Urinary bladder (tissue), 4 donors: ENCODE measurements at places on chromosomes 12 and 14. TPM values are rescaled to one million over a fixed set of nuclear protein-coding genes. Genes with fewer than 3 reads are reported as not detected.

Gene ASPG
- 2.7 TPM for polyA plus RNA-seq

- no peak for DNase-seq
Measured at GRCh38 chr12:42129595-42130204, 15.0 kb downstream of the GXYLT1 start.

- DNase-seq, result no peak
Measured at GRCh38 chr14:36426836-36427235, 93.2 kb downstream of the NKX2-1 start.

DNA sequence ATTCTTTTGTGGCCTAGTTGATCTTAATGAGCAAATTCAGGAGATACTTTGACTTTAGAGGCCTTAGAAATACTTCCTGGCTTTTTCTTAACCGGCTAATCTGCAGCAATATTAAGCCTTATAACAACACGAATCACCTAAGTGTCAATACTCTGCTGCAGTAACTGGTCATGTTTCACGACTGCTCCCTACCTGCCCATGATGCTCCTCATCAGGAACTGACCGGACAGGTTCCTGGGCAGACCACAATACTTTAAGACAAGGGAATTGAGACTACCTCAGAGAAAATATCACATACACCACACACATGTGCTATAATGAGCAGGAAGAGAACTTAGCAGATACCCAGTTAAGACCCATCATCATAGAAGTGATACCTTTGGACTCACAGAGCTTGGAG, 211.9 kb upstream of the BMP4 start:
- no peak for DNase-seq

GRCh38 chr12:107903341-107904061, 129.0 kb downstream of the ASCL4 start:
- DNase-seq, result no peak

DNA sequence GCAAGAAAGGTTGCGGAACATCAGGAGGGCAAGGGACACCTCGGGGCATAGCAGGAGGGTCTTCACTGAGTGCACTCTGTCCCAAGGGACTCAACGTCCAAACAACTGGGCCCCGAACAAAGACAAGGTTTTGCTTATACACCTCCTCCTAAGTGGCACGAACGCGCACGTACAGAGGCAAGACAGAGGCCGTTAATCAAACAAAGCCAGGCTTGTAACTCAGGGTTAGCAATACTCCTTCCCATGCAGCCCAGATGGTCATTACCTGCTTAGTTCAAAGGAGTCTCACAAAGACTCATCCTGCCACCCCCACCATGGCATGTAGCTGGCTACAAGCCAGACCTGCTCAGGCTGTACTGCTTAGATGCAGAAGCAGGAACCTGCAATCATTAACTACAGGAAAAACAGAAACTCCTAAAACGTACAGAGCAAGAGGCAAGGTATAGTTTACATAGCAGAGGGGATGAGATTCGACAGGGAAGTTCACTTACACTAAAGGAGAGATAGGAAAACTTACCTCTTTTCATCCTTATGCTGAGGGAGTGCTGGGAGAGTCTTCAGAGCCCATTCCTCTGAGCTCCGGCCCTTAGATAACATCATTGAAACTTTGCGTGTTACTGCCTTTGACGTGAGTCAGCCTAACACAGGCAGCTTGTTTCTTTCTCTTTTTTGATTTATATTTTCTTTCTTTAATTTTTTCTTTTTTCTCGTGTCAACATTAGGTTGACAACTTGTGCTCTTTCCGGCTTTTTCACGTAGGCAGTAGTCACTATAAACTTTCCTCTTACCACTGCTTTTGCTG, 1319.1 kb downstream of the TMEM121 start:
- no peak for DNase-seq

DNA sequence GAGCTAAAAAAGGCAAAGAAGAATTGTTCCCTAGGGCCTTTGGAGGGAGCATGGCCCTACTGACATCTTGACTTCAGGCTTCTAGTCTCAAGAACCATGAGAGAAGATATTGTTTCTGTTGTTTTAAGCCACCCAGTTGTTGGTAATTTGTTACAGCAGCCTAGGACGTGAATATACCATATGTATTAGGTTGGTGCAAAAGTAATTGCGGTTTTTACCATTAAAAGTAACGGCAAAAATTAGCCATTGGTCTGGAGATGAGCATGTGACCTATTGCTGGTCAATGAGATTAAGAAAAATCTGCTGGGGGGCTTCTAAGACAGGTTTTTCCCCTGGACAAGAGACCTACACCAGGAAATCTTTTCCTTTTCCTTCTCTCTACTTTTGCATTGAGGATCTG, 9.8 kb upstream of the HRK start:
- DNase-seq, result no peak

- no peak for DNase-seq
Measured at GRCh38 chr14:71666571-71667145, 265.6 kb upstream of the RGS6 start.

DNA sequence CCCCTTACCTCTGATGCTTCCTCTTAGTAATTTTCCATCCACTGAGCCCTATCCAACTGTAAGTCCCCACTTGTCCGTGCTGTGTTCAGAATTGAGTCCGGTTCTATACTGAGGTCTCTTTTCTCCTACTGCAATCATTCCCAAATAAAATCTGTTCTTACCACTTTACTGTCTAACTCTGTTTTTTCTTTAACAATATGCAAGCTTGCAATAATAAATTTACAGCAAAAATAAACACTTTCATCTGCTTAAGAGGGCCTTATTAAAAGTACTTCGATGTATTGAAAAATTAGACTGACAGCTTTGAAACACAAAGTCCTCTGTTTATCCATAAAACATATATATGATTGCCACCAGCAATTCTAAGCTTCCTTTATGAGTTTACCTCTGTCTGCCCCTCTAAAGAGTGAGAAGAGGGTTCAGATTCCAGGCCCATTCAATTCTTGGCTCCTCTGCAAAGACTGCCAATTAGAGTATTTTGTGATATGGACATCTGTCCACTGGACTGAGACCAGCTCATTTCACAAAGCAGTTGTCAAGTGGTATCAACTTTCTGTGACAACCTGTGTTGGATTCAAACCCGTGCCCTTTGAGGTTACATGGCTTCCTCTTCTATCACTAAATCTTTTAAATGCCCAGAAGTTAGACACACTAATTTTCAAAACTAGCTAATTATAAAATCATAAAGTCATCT, 39.9 kb upstream of the G2E3 start:
- DNase-seq, result no peak

DNA sequence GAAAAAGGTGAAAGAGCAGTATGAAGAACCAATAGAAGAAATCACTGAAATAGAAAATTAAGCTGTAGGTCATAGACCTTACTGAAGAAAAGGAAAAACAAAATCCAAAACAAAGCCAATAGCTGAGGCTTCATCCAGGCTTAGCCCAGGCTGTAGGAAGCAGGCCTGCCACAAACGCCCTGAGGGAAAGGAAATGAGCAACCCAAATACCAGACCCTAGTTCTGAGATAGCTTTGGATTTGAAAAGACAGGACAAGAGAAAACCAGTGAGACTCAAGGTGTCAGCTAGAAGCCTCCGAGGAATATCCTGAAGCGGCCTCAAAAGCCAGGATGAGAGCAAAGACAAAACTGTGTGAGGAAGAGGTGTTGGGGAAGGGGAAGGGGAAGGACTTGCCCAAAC, 79.2 kb downstream of the FERMT2 start:
- no peak for DNase-seq
